ENCODE measurements at places on chromosomes 11 and 22.

DNA sequence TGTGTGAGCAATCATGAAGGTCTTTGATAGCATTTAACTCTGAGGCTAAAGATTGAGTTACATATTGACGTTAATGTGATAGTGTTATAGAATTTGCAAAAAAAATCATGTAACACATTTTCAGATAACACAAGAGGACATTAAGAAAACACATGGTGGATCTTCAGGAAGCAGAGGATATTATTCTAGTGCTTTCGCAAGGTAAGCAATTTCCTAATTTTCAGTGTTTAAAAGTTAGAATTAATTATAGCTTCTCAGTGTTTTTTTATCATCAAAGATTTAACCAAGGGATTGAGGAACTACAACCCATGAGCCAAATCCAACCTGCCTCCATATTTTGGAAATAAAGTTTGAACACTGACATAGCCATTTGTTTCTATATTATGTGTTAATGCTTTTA lies 78.5 kb downstream of the DKK3 start:
- no peak for DNase-seq

- no peak for DNase-seq
Observed at GRCh38 chr11:113615773-113616172, 90.3 kb downstream of the TMPRSS5 start.

GRCh38 chr11:103550811-103551210 lies 441.6 kb downstream of the DYNC2H1 start:
- no peak for DNase-seq

DNA sequence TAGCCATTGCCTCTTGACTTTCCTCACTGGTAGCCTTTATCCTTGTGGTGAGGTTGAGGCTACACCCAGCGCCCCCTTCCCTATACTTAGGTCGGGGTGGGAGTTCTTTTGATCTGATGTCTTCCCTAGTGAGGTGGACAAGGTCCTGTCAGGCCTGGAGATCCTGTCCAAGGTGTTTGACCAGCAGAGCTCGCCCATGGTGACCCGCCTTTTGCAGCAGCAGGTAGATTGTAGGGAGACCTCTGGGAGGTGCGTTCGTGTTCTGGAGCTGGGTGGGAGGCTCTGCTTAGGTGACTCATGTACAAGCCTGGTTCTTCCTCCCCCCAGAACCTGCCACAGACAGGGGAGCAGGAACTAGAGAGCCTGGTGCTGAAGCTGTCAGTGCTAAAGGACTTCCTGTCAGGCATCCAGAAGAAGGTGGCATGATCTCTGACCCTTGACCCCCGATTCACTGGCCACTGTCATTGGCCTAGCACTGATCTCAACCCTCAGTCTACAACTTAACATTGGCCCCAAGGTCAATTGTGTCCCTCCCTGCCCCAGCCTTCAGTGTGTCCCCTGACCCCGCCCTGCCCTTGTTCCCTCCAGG lies 4.9 kb downstream of the INPPL1 start:
- DNase-seq, result no peak

- DNase-seq, result no peak
Observed at GRCh38 chr11:73971175-73971719, 11.4 kb downstream of the UCP2 start.

- no peak for DNase-seq
Observed at GRCh38 chr11:75004215-75004614, 15.5 kb downstream of the NEU3 start.

- DNase-seq, result no peak
Observed at GRCh38 chr11:59647245-59647980, 21.4 kb downstream of the PATL1 start.

DNA sequence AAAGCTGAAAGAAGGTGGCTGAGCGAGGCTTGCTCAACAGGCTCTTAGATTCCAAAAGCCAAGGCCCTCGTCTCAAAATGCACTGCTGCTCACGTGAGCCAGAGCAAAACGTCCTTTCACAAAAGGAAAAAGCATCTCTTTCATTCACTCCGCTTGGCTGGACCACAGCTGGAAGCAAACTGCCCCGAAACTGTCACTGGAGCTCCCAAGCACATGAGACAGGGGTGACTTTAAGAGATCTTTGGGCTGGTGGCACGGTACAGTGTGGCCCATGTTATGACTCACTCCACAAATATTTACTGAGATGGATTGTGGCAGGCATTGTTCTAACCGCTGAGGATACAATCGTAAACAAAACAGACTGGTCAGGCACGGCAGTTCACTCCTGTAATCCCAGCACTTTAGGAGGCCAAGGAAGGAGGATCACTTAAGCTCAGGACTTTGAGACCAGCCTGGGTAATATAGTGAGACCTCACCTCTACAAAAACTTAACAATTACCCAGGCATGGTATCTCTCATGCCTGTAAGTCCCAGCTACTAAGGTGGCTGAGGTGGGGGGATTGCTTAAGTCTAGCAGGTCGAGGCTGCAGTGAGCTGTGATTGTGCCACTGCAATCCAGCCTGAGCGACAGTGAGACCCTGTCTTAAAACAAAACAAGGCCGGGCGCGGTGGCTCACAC lies 3.6 kb downstream of the PLA2G6 start:
- no peak for DNase-seq

GRCh38 chr11:36790526-36790925 lies 192.5 kb upstream of the RAG2 start:
- DNase-seq, result no peak

DNA sequence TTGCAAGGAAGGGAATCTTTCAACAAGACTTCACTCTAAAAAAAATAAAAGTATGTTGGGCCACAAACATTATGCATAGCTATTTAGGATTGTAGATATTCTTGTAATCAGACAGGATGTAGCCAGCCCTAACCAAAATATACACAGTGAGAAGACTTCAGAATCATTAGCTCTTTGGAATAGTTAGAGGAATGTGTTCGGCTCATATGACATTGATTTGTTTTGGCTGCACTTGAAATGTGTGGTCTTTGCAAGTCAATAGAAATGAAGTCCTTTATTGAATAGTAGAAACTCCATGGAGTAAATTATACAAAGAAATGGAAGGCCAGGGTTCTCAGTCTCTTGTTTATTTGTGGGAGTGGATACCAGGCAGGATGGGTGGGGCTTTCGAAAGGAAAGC lies 692.1 kb downstream of the NTM start:
- DNase-seq, result no peak

GRCh38 chr11:129023968-129024676 lies 81.5 kb upstream of the TP53AIP1 start:
- DNase-seq, result peak; percentile 17

GRCh38 chr11:102120437-102120973 lies 10.3 kb downstream of the YAP1 start:
- DNase-seq, result no peak

GRCh38 chr11:133715602-133716001 lies 129.7 kb downstream of the SPATA19 start:
- no peak for DNase-seq

GRCh38 chr22:40855979-40856512 lies 393 bp downstream of the ST13 start:
- DNase-seq, result no peak

DNA sequence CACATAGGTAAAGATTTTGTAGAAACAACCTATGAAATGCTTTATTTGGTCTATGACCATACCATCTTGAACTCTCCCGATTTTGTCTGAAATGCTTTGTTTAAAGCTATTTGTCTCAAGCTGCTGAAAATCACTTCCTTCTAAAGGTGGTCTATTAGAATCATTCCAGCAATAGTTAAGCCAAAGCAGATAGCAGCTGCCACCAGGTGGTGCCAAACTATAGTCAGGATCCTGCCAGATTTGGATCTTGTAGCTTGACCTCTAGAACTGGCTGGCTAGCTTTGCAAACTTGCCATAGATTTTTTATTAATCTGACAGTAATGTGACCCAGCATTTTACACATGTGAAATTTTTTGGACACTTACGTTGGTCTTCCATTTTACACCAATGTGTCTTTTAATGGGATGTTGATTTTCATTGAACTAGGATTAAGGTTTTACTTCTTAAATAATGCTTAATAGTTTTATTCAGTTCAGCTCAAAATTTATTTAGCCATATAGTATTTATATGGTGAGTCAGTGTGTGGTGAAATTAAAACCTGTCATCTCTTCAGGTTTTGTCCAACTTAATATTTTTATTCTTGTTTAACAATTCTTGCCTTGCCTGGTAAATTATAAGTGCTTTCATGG lies 19.7 kb downstream of the CTR9 start:
- no peak for DNase-seq

DNA sequence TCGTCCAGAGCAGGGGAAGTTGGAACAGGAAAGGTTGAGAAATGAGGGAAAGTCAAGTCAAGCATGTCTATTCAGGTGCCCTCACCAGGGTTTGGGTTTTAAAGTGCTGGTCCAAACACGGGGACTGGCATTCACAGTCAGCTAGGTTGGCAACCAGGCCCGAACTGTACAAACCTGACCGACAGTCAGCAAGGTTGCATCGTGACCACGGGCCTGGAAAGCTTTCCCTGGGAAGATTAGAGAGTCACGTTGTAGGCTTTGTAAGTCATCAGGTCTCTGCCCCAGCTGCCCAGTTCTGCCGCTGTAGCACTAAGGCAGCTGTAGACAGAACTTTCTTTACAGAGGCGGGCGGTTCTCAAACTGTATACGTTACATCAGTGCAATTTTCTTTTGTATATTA lies 7.4 kb downstream of the KRTAP5-10 start:
- no peak for DNase-seq

- DNase-seq, result no peak
Observed at GRCh38 chr11:3046641-3047040, 10.6 kb downstream of the CARS1 start.

- DNase-seq, result no peak
Observed at GRCh38 chr11:58730507-58731089, 1.1 kb downstream of the GLYAT start.

DNA sequence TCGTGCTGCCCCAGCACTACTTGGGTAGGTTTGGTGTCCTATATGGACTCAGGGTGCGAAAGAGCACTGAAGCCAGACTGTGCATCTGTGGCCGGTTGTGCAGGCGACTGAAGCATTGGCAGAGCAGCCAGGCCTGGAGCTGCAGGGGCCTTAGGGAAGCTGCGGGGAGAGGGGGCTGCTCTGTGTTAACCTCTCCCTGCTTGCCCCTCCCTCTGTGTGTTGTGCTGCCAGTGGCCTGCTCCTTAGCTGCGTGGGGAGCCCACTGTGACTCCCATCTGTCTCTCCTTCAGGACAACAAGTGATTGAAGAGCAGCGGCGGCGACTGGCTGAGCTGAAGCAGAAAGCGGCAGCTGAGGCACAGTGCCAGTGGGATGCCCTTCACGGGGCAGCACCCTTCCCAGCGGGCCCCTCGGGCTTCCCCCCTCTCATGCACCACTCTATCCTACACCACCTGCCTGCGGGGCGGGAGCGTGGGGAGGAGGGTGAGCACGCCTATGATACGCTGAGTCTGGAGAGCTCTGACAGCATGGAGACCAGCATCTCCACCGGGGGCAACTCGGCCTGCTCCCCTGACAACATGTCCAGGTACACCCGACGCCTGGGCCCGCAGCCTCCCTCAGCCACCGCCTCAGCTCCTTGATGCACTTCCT lies 34.3 kb downstream of the TREH start:
- DNase-seq, result no peak

DNA sequence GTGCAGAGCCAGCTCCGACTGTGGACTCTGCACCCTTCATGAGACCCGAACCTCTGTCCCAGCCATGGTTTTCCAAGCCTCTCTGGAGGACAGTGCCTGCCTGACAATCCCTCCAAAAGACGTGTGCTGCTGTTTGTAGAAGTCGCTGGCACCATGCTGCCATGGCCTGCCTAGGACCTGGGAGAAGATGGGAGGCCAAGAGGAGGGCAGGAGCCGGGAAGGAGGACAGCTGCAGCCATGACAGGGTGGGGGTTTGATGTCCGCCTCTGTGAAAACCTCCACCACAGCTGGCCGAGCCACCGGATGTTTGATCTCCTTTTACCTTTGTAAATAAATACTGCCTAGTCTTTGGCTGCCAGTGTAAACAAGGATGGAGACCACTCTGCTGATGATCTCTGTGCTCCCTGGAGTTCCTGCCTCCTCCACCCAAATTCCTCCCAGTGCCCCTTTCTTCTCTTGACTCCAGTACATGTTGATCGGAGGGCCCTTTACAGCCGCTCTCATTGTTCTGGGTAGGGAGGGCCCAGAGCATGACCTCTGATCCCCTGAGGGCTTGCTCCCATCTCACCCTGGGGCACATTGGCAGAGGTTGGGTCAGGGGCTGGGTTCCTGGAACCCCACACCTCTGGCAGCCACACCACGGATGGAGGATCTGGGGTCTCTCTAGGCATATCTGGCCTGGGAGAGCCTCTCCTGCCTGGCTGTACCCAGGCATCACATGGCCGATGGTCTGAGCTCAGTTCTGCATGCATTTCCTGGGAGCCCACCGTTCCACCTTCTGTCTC lies 66.9 kb downstream of the BCR start:
- no peak for DNase-seq

- no peak for DNase-seq
Observed at GRCh38 chr11:17890325-17890724, 122.5 kb downstream of the SERGEF start.

GRCh38 chr11:20561915-20562314 lies 37.5 kb upstream of the SLC6A5 start:
- DNase-seq, result no peak

DNA sequence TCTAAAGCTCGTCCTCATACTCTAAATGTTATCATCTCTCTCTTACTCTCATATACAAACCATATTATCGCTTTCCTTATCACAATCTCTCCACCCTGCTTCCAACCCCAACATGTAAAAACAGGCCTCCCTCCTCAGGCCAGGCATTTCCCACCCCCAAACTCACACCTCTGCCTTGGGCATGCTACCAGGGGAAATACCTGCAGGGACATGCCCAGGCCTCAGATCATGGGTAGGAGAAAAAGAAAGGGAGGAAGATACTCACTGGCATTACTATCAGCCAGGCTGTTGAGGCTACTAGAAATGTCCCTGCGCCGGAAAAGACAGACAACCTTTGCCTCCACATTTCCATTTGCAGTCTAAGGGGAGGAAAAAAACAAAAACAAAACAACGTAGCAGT lies 1.8 kb downstream of the MTA2 start:
- DNase-seq, result no peak

GRCh38 chr11:1292644-1293618 lies 16.5 kb downstream of the TOLLIP start:
- DNase-seq, result no peak

All from H1 (cell line).